ENCODE measurements at places on chromosomes 6 and 20.

- DNase-seq, result peak; percentile 23
These were observed 1.0 kb upstream of the DUSP22 start for GRCh38 chr6:291204-291696.

- no peak for DNase-seq
These were observed 544 bp upstream of the KHDC1 start for GRCh38 chr6:73263570-73263909.

- DNase-seq, result peak; percentile 46
These were observed 34.1 kb upstream of the TBC1D7 start for GRCh38 chr6:13362412-13362811.

- peak; percentile 52 for DNase-seq
These were observed 793 bp downstream of the GMPR start for GRCh38 chr6:16238963-16239797.

GRCh38 chr6:57162516-57162915, 9.6 kb upstream of the BAG2 start:
- peak; percentile 30 for DNase-seq

- DNase-seq, result no peak
These were observed 338.0 kb upstream of the KHDRBS2 start for GRCh38 chr6:62623846-62624532.

GRCh38 chr6:114638341-114638740, 295.5 kb upstream of the HS3ST5 start:
- no peak for DNase-seq

DNA sequence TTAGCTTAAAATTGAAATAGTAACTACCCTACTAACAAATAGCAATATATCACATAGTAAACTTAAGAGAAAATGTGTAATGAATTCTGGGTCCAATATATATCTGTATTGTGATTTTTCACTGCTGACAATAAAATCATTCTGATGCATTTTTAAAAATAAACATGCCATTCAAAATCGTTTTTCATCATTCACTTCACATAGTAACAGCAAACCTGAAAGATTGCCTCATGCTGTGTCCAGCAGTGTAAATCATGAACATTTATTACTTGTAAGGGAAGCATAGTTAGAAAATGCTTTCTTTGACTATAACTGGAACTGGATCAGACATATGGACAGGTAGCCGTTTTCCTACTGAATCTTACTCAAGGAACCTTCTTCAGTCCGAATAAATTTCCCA, 446.1 kb downstream of the UTRN start:
- no peak for DNase-seq

DNA sequence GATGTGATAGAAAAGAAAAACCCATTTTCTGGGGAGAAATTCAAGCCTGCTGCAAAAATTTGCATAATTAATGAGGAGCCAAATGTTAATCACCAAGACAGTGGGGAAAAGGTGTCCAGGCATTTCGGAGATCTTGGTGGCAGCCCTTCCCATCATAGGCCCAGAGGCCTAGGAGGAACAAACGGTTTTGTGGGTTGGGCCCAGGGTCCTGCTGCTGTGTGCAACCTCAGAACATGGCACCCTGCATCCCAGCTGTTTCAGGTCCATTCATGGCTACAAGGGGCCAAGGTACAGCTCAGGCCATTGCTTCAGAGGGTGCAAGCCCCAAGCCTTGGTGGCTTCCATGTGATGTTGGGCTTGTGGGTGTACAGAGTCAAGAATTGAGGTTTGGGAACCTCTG, 189.8 kb upstream of the IMPG1 start:
- no peak for DNase-seq

GRCh38 chr6:6397842-6398241, 77.4 kb upstream of the F13A1 start:
- DNase-seq, result no peak

All from choroid plexus epithelial cell (primary cell).